CD4-positive, alpha-beta memory T cell (primary cell): ENCODE measurements at places on chromosomes 7 and 10.

DNA sequence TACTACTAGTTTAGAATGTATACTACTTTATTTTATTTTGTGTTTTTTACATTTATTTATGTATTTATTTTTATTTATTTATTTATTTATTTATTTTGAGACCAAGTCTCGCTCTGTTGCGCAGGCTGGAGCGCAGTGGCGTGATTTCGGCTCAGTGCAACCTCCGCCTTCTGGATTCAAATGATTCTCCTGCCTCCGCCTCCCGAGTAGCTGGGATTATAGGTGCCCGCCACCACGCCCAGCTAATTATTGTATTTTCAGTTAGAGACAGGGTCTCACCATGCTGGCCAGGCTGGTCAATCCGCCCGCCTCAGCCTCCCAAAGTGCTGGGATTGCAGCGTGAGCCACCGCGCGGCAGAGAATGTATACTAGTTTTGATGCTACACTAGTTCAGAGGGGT lies 2.0 kb upstream of the PARD3 start:
- no peak for DNase-seq

GRCh38 chr7:122975341-122975740 lies 20.2 kb downstream of the TAS2R16 start:
- no peak for DNase-seq

DNA sequence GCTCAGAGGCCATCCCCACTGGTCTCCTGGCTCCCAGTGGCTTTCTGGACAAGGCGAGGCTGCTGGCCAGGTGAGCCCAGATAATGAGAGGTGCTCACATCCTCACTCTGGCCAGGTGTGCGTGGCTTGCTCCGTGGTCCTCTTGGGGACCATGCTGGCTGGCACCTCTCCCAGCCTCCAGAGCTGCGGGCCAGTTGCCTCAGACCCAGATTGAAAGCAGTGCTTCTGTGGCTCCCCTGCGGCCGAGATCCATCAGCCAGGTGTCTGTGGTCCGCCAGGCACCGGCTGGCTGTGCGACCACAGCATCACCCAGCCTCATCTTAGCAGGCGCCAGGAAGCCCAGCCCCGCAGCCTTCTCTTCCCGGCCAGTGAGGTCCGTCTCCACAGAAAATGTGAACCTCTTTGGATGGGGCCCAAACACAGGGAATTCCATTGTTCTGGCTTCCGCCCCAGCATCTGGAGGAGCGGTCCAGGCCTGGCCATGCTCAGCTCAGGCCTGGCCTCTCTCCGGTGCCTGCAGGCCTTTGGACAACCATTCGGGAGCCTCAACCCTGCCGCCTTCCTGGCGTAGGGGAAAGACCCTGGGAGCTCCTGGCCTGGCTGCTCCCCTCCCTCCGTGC lies 5.2 kb upstream of the TTYH3 start:
- DNase-seq: no peak

- DNase-seq: peak; percentile 72
These were observed 34.1 kb downstream of the NET1 start for GRCh38 chr10:5446390-5446926.

- no peak for DNase-seq
These were observed 527 bp upstream of the BCAP29 start for GRCh38 chr7:107579554-107579884.

DNA sequence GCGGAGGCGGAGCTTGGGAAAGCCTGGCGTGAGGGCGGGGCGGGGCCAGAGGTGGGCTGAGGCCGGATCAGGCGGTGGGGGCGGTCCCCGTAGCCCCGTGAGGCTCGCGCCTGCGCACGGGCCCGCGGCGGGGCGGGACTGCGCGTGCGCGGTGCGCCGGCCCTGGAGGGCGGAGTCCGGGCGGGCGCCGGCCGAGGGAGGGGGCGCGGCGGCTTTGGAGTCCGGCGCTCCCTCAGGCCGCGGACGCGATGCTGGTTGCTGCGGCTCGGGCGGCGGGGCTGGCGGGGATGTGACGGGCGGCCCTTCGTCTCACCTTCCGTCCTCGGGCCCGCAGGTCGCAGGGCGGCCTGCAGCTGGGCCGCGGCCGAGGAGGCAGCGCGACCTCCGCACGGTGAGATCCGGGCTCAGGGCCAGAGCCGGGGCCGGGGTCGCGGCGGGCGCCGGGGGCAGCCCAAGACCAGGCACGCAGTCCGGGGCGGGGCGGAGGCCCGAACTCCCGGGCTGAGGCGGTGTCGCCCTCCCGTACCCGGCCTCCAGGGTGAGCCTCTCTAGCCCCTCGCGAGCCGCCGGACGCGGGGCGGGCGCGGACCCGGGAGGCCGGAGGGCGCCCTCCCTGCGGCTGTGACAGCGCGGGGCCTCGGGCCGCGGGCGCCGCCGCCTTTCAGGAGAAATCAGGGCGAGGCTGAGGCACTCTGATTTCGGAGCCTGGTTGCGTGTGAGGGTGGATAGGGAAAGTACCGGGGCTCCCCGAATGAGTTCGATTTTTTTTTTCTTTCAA lies at the start of gene CCSER2:
TSS of gene CCSER2 (plus strand) at position 172 of the 778 bp plus-strand sequence. CDS start 42,464 bp downstream, outside the sequence.
- peak; percentile 93 for DNase-seq

- no peak for DNase-seq
These were observed 215.8 kb upstream of the PPP2R2D start for GRCh38 chr10:131685007-131685406.

GRCh38 chr10:74453169-74453568 lies 302.1 kb downstream of the ADK start:
- DNase-seq: no peak

- no peak for DNase-seq
These were observed 225.4 kb downstream of the DKK1 start for GRCh38 chr10:52539463-52539862.

DNA sequence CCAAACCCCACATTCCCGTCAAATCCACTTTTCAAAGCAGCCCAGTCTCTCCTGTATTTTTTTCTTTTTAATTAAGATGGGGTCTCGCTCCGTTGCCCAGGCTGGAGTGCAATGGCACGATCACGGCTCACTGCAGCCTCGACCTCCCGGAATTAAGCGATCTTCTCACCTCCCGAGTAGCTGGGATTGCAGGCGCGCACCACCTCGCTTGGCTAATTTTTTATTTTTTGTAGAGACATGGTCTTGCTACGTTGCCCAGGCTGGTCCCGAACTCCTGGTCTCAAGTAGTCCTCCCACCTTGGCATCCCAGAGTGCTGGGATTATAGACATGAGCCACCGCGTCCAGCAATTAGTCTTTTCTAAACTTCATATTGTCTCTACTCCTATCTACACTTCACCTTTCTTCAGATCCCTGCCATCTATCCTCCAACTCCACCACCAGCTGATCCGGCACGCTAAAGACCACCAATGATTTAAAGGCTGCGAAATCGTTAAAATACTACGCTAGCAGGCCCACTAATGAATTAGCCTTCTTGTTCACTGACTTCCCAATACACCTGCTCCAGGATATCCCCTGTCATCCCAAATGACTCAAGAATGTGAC lies 525 bp upstream of the CHUK start:
- no peak for DNase-seq

GRCh38 chr7:132877573-132877972 lies 204.3 kb downstream of the CHCHD3 start:
- DNase-seq: no peak

GRCh38 chr10:79069325-79070080 lies 737 bp downstream of the ZMIZ1 start:
- DNase-seq: peak; percentile 48

DNA sequence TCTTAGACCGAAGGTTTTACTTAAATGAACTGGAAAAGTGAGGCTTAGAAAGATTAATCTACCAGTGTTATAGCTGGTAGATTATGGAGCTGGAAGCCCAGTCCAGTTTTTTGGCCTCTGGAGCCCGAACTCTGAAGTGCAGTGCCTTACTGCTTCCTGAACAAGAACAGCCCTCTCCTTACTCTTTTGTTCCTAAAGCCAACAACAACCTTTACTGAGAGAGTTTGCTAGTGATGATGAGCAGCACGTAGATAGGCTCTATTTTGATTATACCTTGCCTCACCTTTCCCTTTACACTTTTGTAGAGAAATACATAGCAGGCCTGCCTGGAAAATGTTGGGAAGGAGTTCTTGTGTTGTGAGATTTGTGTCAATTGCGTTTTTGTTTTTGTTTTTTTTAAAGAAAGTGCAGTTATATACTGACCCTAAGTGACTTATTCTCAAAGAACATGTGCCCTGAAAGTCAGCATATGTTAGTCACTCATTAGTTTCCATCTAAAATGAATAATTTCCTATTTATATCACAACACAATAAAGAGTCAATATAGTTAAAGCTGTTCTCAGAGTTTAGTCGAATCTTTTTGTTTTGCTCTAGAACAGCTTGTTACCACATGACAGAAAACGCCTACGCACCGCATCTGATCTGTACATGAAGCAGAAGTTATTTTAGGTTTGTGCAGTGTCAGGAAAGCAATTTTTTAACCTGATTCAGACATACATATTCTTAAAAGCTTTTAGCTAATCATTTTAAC lies 33.0 kb downstream of the PLEKHA1 start:
- peak; percentile 51 for DNase-seq

DNA sequence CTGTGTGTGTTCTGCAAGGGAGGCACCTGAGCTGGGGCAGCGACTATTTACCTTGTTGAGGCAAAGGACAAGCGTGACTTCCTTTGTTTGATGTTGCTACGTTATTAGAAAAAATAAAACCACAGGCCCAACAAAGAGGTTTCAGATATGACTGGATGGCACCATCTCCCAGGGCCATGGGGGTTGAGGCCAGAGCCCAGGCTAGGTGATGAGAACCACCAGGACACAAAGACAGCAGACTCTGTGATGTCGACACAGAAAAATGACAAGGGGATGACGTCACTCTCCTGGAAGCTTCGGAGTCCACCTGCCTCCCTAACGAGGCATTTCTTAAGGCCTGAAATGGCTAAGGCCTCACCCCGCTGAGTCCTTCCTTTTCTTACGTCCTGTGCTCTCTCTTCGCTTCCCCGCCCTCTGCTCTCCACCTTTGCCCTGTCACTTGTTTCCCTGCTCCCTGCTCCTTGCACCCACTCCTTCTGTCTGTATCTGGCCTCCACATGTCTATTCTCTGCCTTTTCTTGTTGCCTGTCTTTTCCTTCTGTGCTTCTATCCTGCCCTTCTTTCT lies 83.0 kb upstream of the ADRB1 start:
- peak; percentile 74 for DNase-seq

- no peak for DNase-seq
These were observed 28.8 kb downstream of the ABRAXAS2 start for GRCh38 chr10:124830445-124830844.

- DNase-seq: no peak
These were observed 33.3 kb downstream of the MTERF1 start for GRCh38 chr7:91847231-91847630.

- DNase-seq: no peak
These were observed 37.5 kb upstream of the ATXN7L1 start for GRCh38 chr7:105913947-105914346.

- no peak for DNase-seq
These were observed 406.7 kb upstream of the FZD8 start for GRCh38 chr10:36048780-36049179.

GRCh38 chr7:31758755-31759154 lies 71.7 kb downstream of the PPP1R17 start:
- no peak for DNase-seq

GRCh38 chr7:41981046-41982040 lies 255.7 kb downstream of the GLI3 start:
- no peak for DNase-seq

DNA sequence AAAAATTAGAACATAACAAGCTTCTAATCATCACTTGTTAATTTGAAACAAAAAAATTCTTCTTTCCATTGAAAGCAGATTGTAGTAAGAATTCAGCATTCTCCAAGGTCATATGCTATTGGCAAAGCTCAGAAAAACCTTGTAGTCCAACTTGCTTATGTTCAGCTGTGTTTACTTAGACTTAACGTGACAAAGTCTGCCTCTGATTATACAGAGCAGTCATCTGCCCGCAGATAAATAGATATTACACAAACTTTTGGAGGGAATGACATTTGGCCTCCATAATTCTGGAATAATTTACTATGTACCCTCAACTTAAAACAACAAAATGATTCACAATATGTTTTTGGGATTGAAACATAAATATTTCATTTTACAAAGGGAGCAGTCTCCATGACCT lies 45.8 kb downstream of the MKX start:
- DNase-seq: no peak

DNA sequence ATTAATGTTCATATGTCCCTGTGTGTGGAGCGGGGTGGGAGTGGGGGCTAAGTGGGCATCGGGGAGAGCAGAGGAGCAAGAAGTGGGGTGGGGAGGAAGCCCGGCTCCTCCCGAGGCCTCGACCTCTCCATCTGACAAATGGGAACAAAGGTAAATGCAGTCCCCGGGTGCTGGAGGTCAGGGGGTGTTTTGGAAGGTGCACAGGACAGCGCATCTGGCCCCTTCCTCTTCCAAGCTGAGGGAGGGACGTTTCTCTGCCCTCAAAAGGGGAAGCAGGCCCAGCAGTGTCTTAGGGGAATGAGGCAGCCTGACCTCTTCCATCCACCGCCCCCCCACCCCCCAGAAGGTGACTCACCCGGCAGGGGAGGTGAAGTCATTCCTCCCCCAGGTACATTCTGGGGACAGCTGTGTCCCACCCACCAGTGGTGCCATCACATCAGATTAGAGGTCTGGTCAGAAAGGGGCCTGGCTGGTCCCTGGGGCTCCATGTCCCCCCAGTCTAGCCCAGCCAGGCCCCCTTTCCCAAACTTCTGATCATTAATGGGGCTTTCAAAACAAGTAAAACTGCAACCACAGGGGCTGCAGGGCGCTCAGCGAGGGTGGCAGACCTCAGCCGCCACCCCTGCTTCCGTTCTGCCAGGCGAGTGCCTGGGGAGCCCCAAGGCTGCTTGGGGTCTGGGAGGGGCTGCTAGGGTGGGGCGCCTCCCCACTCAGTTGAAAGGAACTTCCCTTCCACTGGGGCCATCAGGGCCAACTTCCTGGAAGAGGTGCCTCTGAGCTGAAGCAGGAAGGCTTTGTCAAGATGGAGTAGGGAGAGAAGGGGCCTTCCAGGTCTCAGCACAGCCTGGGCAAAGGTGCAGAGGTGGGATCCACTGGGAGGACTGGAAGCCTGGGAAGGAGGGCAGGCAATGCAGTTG lies 10.8 kb downstream of the LFNG start:
- DNase-seq: peak; percentile 92

DNA sequence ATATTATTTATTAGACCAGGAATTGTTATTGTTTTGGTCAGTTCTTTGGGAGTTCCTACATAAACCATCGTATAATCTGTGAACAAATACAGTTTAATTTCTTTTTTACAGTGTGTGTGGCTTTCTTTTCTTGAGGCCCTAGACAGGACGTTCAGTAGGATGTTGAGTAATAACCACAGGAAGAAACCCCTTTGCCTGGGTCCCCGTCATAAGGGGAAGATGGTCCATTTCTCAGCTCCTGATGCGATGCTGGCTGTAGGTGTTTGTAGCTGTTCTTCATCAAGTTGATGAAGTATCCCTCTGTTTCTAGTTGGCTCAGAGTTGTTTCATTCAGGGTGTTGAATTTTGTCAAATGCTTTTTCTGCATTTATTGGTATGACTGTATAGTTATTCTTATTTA lies 219.7 kb upstream of the ADARB2 start:
- DNase-seq: no peak
